A172 (cell line): ENCODE measurements at places on chromosomes 11 and 22.

DNA sequence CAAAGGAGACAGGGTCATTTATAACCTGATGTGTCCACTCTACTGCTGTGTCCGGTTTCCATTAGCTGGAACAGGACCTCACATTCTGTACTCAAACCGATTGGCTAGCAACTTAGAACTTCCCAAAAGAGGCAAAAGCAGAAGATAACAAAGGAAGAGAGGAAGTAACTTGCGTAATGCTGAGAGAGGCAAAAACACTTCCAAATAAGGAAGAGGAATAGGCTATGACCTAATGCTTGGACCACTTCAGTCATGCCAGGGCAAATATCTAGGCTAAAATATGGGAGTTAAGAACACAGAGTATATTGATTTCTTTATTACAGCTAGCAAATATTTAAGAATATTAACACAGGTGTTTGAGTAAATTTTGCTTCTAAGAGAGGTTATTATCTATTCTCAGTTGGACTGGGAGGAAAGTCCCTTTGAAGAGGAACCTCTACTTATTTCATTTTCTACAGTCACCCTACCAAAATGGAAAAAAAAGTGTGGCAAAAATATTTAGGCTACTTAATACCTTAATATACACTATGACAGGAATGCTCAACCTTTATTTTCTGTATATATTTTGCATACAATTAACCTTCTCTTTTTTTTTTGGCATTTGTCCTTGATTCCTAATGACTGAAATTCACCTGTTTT is 499.8 kb upstream of the CHORDC1 start:
- no peak for DNase-seq

DNA sequence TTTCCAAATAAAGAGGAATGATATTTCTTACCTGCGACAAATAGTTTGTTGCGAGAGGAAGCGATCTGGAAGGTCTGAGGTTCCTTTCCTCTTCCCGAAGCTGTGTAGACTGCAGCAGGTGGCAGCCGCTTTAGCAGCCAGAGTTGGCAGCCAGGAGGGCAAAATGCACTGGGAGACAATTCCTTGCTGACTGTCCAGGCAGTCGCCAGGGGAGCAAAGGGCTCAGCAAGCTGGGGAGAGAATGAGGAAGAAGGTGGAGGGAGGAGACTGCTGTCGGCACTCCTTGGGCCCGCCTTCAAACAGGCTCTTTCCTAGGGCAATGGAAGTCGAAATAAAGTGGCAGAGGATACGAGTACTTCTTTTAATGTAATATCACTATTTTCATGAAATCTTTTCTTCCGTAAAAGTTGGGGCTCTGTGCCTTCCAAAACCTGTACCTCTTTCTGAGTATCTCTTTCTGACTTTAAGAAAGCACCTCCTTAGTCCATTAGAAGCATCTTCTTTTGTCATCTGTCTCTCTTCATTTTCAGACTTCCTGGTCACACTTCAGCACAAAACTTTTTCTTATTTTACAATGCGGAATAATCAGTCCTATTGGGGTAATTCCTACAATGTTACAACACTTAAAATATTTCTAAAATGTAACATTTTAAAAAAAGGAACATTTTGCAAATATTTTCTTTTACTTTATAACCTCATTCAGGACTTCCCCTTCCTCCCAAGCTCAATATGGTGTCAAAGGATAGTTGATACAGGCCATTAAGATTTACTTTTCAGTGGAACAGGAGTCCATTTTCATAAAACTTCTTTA is at the start of gene IL18:
Gene IL18, minus strand, starts transcription at position 220 of the 811 bp plus-strand sequence. CDS start 9,041 bp downstream, outside the sequence.
- DNase-seq = peak; percentile 68

DNA sequence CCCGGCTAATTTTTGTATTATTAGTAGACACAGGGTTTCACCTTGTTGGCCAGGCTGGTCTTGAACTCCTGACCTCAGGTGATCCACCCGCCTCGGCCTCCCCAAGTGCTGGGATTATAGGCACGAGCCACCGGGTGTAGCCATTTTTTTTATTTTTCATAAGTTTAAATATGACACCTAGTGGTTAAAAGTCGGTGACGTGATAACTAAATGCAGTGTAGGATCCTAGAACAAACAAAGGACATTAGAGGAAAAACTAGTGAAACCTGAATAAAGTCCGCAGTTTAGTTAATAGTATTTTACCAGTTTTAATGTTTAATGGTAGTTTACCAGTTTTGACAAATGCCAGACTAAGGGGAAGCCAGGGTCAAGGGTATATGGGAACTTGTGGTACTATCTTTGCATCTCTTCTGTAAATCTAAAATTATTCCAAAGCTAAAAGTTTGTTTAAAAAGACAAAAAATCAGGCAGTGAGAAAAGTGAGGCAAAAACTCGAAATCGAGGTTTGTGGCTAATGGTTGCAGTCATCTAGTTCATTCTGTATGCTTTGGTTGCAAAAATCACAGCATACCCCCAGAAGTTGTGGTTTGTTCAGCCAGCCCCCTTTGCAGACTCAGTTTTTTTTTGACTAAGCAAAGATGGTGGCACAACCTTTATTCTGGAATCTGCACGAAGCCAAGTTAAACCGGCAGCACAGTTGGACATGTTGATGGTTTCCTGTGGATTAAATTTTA is 29.6 kb downstream of the TOM1 start:
- no peak for DNase-seq

GRCh38 chr11:44833877-44834452 is 107.2 kb downstream of the TSPAN18 start:
- DNase-seq = no peak

DNA sequence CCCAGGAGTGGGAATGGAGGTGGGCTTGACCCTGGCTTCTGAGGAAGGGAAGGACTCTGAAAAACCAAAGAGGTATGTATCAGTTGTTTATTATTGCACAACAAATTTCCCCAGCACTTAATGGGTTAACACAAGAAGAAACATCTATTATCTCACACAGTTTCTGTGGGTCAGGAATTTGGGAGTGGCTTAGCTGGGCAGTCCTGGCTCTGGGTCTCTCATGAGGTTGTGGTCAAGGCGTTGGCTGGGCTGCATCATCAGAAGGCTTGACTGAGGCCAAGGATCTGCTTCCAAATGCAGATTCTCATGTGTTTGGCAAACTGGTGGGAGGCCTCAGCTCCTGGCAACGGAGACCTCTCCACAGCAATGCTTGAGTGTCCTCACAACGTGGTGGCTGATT is 17.5 kb upstream of the SMIM38 start:
- DNase-seq = peak; percentile 93

DNA sequence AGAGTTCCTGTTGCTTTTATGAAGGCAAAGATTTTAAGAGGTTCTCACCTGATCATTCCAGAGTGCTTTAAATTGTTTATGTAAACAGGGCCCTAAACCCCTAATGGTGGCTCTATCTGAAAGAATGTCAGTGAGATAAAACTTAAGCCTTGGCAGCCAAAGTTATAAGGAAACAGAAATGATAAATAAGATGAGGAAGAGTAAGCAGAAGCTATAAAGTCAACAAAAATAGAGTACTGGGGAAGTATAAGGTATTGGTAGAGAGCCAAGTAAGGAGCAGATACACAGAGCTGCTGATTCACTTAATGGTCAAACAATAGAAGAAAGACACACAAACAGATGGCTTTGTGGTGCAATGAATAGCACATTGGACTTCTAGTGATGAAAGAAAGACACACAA is 37.9 kb downstream of the TMPRSS5 start:
- no peak for DNase-seq

GRCh38 chr11:8712506-8712905 is 29.9 kb downstream of the RPL27A start:
- DNase-seq = no peak

DNA sequence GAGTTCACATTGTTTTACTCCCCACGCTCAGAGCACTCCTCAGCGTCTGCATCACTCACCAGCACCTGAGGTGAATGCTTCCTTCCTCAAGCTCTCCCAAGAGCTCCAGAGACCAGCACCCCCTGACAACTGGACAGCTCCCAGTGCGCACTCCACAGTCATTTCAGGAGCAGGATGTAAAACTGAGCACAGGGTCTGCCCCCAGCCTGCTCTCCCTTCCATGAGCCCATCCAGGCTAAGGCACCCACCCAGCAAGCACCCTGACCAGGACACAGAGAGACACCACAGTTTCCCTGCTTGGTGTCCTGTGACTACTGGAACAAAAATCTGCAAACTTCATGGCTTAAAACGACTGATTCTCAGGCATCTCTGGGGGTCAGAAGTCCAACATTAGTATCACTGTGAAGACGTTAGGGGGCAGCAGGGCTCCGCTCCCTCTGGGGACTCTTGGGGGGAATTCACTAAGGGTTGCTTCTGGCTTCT is 3.3 kb downstream of the SCGB1D2 start:
- peak; percentile 24 for DNase-seq

- no peak for DNase-seq
These were observed 59.2 kb downstream of the SPON1 start for GRCh38 chr11:14021738-14022137.

DNA sequence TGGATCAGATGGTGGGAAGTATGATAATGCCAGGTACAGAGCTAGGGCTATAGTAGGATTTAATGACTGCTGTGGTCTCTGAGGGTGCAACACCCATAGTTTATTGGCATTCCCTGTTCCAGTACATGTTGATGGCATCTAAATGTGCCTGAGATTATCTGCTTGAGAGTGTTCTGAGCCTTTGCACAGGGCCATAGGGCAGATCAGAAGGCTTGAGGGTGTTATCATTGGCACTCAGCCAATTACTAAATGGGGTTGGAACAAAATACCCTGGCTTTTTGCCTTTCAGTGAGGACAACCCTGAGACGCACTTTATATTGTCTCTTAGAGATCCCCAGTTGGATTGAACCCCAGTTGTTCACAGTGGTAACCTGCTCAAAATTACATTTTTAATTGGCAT is 6.7 kb downstream of the SLC5A12 start:
- DNase-seq = no peak

GRCh38 chr22:49271831-49272230 is 555.8 kb downstream of the BRD1 start:
- DNase-seq = no peak

GRCh38 chr22:20175597-20175900 is 24.7 kb upstream of the CCDC188 start:
- DNase-seq = no peak

- DNase-seq = no peak
These were observed 20.9 kb downstream of the TRIM29 start for GRCh38 chr11:120116966-120117365.

- no peak for DNase-seq
These were observed 7.3 kb upstream of the CSRP3 start for GRCh38 chr11:19208959-19209546.

- DNase-seq = no peak
These were observed 36.5 kb downstream of the CTTN start for GRCh38 chr11:70434813-70435278.

- peak; percentile 53 for DNase-seq
These were observed 35.1 kb upstream of the SUSD2 start for GRCh38 chr22:24146194-24146616.

DNA sequence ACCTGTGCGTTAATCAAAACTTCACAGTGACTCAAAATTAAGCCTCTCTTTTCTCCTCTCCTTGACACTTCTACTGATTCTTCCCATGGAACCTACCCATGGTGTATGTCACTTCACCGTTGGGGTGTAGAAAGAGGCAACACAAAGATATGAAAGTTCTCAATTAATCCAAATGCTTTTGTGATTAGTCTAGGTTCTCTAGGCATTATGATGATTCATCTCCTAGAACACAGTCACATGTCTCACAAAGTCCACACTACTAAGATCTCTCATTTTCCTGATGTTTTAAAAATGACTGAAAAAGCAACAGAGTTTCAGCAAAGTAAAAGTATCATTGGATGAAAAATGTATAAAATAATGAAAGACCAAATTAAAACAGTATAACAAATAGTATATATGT is 13.7 kb upstream of the SCGB2A2 start:
- peak; percentile 7 for DNase-seq

- no peak for DNase-seq
These were observed 844.7 kb upstream of the CCDC90B start for GRCh38 chr11:84130646-84131427.

DNA sequence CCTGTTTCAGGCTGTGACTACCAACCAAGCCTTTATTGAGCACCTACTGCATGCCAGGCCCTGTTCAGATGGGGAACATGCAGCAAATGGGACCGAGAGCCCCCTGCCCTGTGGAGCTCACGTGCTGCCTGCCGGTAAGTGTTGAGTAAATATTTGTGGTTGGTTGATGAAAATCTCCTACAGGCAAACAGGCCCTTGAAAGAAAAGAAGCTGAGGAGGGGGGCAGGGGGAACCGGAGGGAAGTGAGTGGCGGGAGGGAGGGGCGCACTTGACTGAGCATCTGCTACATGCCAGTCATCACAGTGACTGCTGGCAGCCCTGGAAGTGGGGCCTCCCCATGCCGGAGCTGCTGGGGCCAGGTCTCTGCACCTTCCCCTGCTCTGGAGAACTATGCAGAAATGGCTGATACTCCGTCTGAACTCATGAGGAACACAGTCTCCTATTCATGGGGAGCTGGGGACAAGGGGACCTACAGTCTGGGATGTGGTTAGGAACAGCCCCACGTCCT is 34.2 kb downstream of the MACROD1 start:
- no peak for DNase-seq

- no peak for DNase-seq
These were observed 2.4 kb upstream of the ATP5MG start for GRCh38 chr11:118398791-118399559.

- no peak for DNase-seq
These were observed 31.4 kb downstream of the ZC3H12C start for GRCh38 chr11:110124605-110125004.

GRCh38 chr11:44622721-44623258 is 57.3 kb downstream of the CD82 start:
- no peak for DNase-seq

DNA sequence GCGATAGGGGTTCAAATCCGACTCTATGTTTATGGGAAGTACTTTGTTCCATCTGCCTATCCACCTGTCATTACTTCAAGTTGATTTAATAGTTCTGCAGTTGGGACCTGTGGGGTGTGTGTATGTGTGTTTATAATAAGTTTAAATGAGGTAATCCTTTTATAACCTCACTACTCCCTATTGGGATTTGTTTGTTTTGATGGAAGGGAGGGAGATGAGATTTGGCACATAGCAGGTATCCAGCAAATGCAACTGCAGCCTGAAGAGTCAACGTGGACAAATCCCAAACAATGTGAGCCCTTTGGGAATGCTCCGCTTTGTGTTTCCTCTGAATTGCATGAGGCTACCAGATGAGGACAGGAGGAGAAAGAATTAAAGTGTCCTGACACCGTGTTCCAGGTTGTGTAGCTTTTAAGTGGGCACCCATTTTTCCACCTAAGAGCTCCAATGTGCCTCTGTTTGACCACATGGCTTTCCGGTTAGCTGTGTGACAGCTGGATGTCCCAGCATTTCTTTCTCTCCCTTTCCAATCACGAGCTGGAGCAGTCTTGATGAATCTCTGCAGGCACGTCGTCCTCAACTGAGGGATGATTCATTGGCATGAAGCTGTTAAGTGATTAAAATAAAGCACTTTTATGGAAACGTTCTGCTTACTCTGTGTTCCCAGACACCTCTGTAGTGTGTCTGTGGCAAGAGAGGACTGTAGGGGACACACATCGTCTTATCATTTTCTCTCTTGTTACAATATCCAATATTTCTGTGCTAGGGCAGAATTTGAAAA is 610.7 kb downstream of the NTM start:
- DNase-seq = peak; percentile 10

- peak; percentile 61 for DNase-seq
These were observed 32.0 kb upstream of the COMT start for GRCh38 chr22:19909350-19910179.

- no peak for DNase-seq
These were observed at the start of gene HEPN1 for GRCh38 chr11:124918950-124919349. Gene HEPN1 (plus strand): TSS chr11:124919250.

GRCh38 chr11:2137202-2138067 is 1.8 kb downstream of the IGF2 start:
- peak; percentile 84 for DNase-seq

- no peak for DNase-seq
These were observed 676.3 kb upstream of the ANO3 start for GRCh38 chr11:25655636-25656035.
